Activated CD4-positive, alpha-beta T cell treated with anti-CD3 and anti-CD28 coated beads, Interleukin-2, amount 50 U/mL, for 48 hours (primary cell): ENCODE measurements at places on chromosomes 16 and 17.
A peak's percentile ranks its signal among the peaks of the same experiment; 100 is the strongest.

DNA sequence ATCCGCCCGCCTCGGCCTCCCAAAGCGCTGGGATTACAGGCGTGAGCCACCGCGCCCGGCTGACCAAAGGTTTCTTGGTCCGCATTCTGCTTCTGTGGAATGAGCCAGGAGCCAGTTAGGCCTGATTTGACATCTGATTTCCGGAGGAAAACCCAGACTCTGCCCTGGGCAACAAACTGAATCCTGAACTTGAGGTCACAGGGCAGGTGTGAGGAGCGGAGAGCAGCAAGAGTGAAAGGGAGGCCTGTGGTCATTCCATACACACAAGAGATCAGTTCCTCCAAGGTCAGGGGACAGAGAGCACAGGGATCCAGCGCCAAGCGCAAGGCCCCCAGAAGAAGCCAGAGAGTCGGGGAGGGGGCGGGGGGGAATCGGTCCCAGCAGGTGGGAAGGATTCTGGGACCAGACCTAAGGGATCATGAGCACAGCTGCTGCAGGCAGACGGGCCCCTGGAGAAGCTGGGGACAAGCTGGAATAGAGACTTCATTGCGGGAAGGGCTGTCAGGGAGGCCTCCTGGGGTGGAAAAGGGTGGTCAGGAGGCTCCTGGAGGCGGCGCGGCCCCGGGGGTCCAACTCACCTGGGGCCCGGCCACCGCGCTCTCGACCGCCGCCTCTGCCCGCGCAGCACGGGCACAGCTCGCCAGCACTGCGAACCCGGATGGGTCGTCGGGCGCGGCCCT, 436 bp downstream of the SHPK start:
- DNase-seq, result no peak

- DNase-seq, result no peak
These were observed 14.7 kb upstream of the SLX4 start for GRCh38 chr16:3625911-3626732.

- no peak for DNase-seq
These were observed 329.2 kb downstream of the HS3ST3B1 start for GRCh38 chr17:14630046-14630445.

GRCh38 chr16:55475919-55476318, 3.1 kb upstream of the MMP2 start:
- DNase-seq, result no peak

- DNase-seq, result no peak
These were observed 64.6 kb downstream of the JPH3 start for GRCh38 chr16:87666919-87667318.

GRCh38 chr16:68079626-68080344, 5.4 kb upstream of the NFATC3 start:
- peak; percentile 86 for DNase-seq

GRCh38 chr17:44076716-44077594, 6.4 kb downstream of the G6PC3 start:
- no peak for DNase-seq

DNA sequence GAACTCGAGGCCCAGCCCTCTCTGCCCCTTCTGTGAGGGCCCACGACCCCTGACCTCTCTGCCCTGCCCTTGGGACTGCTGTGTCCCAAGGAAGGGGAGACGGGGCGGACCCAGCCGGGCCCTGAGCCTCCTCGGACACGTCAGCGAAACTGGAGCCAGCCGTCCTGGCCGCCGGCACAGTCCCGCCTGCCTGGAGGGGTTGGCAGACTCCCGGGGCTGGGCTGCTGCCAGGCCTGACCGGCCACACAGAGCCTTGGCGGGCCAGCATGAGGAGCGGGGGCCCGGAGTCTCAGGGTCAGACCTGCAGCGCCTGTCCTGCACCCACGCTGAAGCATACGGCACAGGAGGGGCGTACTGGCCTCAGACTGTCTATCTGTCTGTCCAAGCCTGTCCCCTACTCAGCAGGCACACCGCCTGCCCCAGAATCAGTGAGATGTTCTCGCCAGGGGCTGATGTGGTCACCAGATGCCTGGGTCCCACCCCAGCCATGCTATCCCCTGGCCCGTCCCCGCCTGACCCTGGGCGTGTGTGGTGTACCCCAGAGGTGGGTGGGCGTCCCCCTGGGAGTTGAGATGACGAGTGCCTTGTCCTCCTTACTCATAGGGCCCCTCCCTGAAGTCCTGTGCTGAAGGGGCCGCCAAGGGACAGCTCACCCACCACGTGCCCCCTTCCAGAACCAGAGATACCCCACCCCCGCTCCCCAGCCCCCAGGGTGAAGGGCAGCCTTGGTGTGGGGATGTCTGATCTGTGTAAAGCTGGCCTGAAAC, 4.7 kb downstream of the VASN start:
- no peak for DNase-seq

- DNase-seq, result no peak
These were observed 203.5 kb upstream of the GOT2 start for GRCh38 chr16:58937661-58938060.

GRCh38 chr17:73335591-73336407, 24.0 kb upstream of the CDC42EP4 start:
- no peak for DNase-seq

DNA sequence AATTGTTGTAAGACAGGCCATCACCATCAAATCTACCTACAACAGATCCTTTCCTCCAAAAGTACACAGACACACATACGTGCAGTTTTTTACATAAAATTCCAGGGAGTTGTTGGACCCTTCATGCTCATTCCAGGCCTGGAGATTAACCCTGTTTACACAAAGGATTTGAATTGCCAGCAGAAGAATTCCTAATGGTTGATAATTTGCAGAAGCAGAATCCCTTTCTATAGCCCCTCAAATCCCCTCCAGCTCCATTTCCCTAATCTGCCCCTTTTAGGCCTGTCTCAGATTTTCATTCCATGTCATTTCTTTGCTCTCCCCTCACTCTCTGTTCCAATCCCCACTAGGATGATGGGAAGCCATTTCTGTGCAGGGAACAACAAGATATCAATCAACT, 102.9 kb upstream of the TOX3 start:
- no peak for DNase-seq

DNA sequence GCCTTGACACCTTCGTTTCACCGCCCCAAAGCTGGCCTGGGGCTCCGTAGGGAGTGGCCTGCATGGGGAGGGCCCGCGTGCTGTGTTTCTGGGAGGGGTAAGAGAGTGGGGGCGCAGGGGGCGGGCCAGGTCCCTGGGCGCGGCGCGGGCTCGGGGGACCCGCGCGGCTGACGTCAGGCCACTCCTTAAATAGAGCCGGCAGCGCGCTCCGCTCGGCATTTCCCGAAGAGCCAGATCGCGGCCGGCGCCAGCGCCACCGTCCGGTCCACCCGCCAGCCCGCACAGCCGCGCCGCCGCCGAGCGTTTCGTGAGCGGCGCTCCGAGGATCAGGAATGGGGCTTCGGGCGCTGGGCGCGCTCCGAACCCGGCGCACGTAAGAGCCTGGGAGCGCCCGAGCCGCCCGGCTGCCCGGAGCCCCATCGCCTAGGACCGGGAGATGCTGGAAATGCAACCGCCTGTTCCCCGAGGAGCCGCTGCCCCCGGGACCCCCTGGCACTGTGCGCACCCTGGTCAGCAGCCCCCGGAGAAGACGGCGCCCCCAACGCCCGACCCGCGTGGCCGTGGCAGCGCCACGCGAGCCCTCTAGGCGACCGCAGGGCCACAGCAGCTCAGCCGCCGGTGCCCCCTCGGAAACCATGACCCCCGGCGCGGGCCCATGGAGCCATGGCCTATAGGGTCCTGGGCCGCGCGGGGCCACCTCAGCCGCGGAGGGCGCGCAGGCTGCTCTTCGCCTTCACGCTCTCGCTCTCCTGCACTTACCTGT, at the start of gene HS3ST2:
Gene HS3ST2 (plus strand): TSS at position 215 of the 763 bp plus-strand sequence. CDS start 449 bp downstream, at position 664.
- DNase-seq, result no peak

DNA sequence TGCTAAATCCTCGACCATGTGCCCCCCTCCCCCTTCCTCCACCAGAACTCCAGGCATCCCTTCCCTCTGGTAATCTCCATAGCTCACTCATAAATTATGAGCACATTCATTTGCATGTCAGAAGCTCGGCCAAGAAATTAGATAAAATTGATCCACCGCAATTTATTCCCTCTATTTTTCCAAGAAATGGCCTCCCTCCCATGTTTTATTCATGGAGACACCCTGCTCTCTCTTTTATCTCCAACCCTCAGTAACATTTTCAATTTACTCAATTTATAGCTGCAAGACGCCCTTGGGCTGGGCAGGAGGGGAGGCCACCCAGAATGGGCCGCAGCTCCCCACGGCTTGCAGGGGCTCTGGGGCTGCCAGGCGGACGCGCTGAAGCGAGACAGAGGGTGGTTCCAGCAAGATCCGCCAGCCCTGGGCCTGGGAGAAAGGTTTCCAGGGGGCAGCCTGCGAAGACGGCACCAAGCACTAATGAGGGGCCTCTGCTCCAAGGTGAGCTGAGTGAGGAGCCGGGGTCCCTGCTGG, 54.7 kb upstream of the ZNF423 start:
- no peak for DNase-seq

DNA sequence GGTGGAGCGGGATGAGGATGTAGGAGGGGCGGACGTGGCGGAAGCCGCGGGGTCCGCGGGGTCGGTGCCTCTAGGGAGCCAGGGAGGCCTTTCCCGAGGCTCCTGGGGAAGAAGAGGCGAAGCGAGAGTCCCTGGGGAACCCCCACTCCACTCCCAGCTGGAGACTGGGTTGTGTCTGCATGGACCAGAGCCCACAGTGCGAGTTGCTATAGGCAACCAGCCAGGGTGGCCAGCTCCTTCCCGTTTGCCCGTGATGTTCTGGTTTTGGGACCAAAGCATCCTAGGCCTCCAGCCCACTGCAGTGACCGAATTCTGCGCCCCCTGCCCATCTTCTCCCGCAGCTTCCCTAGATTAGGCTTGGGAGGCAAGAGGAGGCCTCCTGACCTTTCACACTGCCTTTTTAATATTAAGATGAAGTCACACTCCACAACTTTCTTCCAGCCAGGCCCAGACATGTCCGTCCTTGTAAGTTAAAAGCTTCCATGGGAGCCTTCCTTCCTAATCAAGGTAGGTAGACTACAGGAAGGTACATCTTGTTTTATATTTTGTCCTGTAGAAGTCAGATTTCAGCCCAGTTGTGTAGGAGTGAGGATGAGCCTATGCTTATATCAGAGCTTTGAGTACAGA, 469 bp downstream of the AMZ2 start:
- no peak for DNase-seq

DNA sequence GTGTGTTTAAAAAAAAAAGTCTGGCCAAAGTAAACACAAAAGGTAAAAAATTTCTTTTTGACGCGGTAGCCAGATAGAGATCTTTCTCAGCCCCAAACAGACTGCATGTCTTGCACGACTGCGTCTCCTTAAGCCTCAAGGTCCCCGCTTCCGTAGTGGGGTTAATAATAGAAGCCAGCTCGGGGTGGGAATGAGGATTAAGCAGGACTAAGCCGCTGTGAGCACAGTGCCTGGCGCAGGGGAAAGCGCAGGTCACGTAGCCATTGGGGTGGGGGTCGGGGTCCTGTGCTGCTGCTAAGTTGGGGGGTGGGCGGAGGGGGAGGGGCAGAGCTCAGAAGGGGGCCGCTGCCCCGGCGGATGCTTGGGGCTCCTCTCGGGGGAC, 521 bp downstream of the GGA2 start:
- DNase-seq, result peak; percentile 38

- DNase-seq, result no peak
These were observed 56.7 kb downstream of the ZNF423 start for GRCh38 chr16:49799172-49799571.

- no peak for DNase-seq
These were observed 40.1 kb downstream of the YPEL2 start for GRCh38 chr17:59371416-59372100.

GRCh38 chr17:45315648-45316433, 979 bp downstream of the MAP3K14 start:
- DNase-seq, result no peak

DNA sequence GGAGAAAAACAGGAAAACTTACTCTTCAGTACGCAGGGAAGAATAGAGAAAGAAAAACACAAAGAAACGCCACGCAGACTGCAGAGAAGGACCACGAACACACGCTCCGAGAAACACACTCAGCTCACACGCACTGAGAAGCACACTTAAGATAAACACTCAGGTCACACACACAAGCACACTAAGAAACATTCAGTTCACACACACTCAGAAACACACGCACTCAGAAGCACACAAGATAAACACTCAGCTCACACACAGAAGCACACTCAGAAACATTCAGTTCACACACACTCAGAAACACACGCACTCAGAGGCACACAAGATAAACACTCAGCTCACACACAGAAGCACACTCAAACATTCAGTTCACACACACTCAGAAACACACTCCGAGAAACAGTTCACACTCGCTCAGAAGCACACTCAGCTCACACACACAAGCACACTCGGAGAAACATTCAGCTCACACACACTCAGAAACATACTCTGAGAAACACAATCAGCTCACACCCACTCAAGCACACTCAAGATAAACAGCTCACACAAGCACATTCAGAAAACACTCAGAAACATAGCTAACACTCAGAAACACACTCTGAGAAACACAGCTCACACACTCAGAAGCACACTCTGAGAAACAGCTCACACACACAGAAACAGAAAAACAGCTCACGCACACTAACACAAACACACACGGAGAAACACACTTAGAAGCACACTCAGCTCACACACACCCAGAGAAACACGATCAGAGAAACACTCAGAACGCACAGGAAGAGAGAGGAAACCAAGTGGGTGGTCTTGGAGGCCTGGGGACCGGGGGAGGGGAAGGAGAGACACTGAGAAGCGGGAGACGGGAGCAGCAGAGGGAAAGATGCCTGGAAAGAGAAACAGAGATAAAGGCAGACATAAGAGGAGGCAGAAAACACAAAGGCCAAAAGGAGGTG, 908 bp downstream of the TMEM98 start:
- DNase-seq, result no peak

GRCh38 chr16:1261131-1261892, 5.4 kb downstream of the TPSD1 start:
- DNase-seq, result no peak

DNA sequence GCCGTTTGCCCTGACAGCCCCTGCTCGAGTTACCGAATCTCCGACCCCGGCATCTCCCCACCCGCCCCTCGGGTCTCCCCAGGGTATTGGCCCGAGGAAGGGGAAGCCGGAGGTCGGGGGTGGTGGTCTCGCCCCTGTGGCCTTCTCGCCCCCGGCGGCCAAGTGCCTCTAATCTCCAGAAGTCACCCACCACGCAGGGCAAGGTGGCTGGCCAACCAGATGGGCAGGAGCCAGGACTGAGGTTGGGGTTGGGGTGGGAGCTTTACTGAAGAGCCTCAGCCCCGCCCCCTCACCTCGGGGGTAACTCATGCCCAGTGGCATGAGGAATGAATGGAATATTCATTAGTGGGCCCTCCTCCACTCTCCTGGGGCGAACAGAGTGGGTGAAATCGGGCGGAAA, 637 bp downstream of the DHRS11 start:
- DNase-seq, result peak; percentile 21
